ENCODE measurements at places on chromosomes 13 and 19.

DNA sequence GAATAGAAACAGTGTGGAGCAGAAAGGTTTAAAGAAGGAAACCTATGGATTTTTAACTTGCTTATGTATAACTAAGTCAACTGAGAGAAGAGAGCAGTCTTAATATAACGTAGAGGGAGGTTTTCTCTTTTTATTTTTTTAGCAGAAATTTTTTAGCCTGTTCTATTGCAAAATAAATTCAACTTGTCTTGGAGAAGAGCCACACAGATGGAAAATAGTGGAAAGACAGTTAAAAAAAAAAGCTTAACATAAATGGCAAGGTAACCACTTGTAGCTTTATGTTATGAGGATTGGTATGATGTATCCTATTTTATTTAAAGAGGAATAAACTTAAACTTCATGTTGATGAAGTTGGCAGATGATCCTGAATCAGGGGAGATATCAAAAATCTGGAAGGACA lies 312.4 kb downstream of the SHISA2 start:
- no peak for DNase-seq

GRCh38 chr19:14561249-14561648 lies 10.6 kb downstream of the NDUFB7 start:
- no peak for DNase-seq

DNA sequence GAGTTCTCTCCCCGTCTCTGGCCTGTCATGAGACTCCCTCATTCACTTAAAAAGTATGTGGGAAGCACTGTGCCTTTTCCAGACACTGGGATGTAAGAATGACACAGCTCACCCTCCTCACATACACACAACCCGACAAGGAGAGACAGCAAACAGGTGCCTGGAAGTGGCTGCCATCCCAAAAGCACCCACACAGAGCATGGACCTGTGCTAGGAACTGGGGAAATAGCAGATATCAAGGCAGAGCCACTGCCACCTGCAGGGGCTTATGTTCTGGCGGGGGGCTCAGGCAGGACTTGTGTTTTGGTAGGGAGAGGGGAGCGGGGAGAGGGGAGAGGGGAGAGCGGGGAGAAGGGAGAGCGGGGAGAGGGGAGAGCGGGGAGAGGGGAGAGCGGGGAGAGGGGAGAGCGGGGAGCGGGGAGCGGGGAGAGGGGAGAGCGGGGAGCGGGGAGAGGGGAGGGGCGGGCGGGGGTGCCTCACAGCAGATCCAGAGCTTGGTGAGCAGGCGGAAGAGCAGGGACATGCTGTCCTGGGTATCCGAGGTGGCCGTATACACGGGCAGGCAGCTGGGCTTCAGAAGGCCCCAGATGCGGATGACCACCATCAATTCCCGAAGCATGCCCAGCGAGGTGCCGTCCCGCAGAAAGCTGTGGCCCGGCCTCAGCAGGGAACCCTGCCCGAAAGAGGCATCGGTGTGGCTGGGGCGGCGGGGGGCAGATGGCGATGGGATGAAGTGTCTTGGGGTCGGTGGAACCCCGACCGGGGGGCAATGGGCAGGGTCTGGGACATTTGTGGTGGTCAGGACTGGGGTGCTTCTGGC lies 12.2 kb downstream of the CFD start:
- no peak for DNase-seq

- DNase-seq, result peak; percentile 51
Observed at GRCh38 chr13:80630685-80631121, 289.8 kb upstream of the SPRY2 start.

- no peak for DNase-seq
Observed at GRCh38 chr19:3142292-3142670, 6.4 kb downstream of the GNA15 start.

- no peak for DNase-seq
Observed at GRCh38 chr13:93450761-93451160, 224.2 kb downstream of the GPC6 start.

- no peak for DNase-seq
Observed at GRCh38 chr13:27261396-27261795, 9.2 kb upstream of the RASL11A start.

GRCh38 chr13:81377921-81378320 lies 1037.0 kb upstream of the SPRY2 start:
- no peak for DNase-seq

GRCh38 chr13:25688536-25688935 lies 316.8 kb downstream of the ATP8A2 start:
- no peak for DNase-seq

GRCh38 chr13:31764556-31764955 lies 25.2 kb downstream of the RXFP2 start:
- no peak for DNase-seq

DNA sequence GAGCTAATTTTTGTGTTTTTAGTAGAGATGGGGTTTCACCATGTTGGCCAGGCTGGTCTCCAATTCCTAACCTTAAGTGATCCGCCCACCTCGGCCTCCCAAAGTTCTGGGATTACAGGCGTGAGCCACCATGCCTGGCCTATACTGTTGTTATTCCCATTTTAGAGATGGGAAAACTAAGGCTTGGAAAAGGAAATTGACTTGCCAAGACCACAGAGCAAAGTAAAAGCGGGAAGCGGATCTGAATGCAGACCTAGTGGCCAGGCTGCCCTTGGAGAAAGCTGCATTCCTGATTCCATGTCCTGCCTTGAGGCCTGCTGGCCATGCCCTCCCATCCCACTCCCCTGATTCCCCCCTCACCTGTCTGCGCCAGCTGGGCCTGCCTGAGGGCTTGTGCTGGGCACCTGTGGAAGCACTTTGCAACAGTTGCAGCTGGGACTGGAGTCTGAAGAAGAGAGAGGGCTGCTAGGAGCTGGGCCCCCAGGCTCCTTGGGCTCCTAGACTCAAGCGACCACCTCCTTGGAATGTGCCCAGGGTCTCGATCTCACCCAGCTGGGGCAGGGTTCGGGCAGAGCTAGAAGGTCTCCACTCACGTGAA lies 5.7 kb downstream of the PALM3 start:
- DNase-seq, result no peak

DNA sequence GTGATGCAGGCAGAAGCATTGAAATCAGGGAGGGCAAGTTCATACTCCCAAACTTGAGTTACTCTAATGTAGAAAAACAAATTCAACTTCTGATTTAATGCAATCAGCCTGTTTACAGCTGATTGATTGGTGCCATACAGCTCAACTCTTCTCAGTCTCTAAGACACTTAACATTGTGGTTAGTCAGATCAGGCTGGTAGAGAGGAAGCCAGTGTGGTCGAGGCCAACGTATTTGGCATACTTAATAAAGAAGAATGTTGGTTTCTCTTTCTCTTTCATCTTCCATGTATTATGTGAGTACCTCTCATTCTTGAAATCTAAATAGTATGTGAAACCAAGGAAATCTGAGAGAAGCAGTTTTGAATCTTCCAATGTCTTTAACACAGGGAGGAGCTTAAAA lies 255.0 kb upstream of the SLITRK1 start:
- no peak for DNase-seq

GRCh38 chr13:51723529-51723928 lies 80.4 kb downstream of the DHRS12 start:
- no peak for DNase-seq
